ENCODE measurements at places on chromosomes 12 and 14. TPM values are rescaled to one million over a fixed set of nuclear protein-coding genes. Genes with fewer than 3 reads are reported as not detected.

The CPNE8 gene
- 23.9 TPM for total RNA-seq

The PTPRQ gene
- 5.4 TPM for total RNA-seq

The DNAI7 gene
- 0.29 TPM for total RNA-seq

The OLR1 gene
- under 0.01 TPM for total RNA-seq

The AGAP2 gene
- 0.72 TPM for total RNA-seq

The SLC7A8 gene
- total RNA-seq, result 4.3 TPM

The RBM19 gene
- total RNA-seq, result 27.5 TPM

The GAS2L3 gene
- 33.3 TPM for total RNA-seq

The PYM1 gene
- total RNA-seq, result 31.5 TPM

DNA sequence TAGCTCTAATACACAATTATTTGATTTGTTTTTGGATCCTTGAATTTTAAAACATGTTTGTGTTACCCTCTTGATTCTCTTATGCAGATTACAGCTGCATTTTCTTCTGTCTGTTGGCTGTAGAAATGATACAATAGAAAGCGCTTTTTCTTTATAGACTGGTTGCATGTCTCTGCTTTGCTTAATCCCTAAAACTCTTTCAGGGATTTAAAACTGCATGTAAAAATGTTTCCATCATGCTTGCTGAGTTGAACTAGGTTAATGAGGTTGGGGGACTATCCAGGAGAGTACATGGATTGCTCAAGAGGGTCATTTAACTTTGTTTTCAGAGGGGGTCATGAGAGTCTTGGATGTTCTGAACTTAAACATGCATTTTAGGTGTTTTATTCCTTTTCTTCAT, 166.4 kb upstream of the IFNG-AS1 start:
- no peak for DNase-seq

DNA sequence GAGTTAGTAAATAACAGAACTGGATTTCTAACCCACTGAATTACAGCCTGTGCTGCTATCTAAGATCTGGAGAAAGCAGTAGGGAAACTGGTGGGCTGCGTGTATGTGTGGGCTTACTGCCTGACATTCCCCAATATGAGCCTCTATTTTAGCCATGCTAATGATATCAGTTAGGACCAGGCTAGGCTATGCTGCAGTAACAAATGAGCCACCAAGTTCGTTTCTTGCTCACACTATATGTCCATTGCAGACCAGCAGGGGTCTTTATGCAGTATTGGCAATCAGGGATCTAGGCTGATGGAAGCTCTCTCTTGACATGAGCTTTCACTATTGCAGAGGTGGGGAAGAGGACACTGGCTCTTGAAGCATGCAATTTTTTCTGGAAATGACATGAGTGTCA, 40.4 kb downstream of the FOS start:
- no peak for DNase-seq

DNA sequence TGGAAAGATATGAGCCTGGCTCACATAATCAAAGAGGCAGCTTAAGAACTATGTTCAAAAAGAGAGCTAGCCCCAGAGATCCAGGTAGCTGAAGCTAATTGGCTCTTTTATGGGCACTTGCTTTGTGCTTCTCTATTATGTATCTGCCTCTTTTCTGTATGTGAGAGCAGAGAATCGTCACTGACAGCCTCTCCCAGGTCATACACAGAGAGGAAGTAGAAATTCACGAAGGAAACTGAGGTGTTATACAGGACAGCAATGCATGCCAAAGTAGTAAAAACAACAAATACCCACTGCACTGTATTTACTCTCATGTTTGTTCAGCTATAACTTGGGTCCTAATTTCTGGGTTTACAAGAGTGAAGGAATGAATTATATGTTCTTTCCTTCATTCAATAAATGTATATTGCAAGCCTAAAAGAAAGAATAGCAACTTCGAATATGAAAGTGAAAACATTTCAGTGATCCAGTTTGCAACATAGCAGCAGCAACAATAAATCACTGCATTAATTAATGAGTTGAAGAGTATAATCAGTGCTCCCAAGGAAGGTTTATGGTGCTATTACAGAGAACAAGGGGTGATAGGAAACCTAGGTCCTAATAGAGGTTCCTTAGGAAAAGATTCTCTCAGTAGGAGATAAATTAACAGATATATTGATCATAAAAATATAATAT, 47.1 kb upstream of the ATXN7L3B start:
- DNase-seq, result no peak

DNA sequence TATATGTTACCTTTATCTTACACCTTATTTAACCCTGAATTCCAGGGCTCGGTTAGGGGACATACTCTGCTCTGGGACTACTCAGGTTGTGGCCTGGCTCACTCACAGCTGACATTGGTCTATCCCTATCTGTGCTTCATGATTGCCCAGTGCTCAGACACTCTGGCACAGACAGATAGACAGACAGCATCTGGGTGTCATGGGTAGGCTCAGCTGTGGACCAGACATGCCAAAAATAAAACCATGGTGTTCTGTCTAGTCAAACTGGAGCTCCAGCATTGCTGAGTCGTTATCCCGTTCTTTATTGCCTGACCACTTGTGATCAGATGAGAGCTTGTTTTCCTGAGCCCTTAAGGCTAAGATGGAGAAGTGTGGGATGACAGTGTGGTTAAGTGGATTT, 29.0 kb downstream of the FBXW8 start:
- DNase-seq, result no peak

GRCh38 chr12:119642986-119643385, 24.9 kb upstream of the PRKAB1 start:
- no peak for DNase-seq

DNA sequence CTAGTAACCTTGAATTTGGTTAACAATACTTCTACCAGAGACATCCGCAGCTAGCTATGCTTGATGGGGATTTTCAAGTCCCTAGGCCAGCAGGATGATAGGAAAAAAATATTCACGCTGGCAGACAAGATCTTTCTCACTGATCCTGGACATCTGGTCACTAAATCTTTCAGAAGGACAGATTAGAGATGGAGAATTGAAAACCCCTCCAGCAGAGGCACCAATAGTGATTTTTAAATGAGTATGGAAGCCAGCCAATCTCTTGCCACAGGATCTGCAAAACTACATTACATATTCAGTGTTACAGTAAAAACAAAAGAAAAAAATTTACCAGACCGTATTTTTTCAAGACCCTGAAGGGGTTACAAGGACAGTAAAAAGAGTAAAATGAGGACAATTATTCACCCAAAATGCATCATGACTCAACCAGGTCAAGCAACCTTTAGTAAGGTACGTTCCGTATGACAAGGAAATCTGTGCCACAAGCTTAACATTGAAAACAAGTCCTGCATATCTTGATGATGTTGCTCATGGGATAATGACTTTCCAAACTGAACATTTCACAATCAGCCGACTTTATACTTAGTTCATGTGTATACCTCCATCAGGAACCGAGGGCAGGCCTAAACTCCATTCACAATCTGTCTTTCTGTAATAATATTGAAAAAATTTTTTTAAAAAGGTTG, 239.5 kb downstream of the GXYLT1 start:
- no peak for DNase-seq

- DNase-seq, result no peak
Observed at GRCh38 chr12:47896633-47897032, 8.2 kb downstream of the VDR start.

- DNase-seq, result no peak
Observed at GRCh38 chr12:39372929-39373328, 70.0 kb downstream of the KIF21A start.

- DNase-seq, result no peak
Observed at GRCh38 chr12:104708891-104709290, 249.2 kb downstream of the SLC41A2 start.

DNA sequence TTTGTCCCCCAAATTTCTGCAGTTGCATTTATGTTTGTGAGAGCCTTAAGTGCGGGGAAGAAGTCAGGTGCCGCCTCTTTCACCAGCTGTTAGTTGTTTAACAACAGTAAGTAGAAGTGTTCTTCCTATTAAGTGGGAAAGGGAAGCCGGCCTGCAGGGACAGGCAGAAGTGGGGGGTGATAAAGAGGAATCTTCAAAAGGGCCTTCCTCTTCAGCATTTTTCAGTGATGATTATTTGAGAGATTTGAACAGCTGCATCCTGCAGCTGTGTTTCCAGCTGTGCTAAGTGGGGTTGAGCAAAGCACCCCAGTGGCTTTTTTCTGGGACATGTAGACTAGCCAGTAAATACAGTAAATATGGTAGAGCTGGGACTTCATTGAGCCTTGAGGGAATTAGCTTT, 32.1 kb upstream of the SLC38A1 start:
- DNase-seq, result no peak

DNA sequence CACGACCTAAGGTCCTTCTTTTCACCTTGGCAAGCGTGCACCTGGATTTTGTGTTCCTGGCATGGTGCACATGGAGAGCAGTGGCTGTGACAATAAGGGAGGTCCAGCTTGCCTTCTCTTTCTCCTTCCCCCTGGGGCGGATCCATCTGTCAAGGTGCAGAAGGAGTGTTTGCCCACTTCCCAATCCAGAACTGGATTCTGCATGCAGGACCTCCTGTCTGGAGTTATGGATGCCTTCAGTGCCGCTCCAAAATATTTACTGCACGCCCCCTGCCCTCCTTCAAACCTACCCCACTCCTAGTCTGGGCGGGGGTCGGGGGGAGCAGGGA, 192.7 kb downstream of the DPF3 start:
- no peak for DNase-seq

DNA sequence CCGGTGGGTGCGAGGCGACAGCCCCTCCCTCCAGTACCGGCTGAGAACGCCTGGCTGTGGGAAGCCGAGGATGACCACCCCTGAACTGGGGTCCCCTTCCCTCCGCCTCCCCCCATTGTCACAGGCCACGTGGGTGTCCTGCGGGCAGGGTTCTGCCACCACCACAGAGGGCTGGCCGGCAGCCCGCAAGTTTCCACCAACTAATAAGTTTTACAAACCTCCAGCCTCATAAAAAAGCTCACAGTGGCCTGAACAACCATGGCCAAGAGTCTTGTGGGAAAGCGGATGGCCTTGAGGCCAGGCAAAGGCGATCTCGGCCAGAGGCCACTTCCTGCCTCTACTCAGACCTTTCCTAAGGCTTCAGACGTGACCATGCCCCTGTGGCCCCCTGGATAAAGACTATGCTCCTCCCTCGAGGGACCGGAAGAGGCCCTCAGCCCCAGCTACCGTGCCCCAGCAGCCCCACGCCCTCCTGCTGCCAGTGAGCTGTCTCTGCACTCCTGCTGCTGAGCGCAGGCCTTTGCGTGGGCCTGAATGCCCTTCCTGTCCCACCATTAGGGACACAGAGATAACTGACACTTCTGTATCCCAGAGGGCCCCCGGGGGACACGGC, 46.1 kb upstream of the DLK1 start:
- DNase-seq, result peak; percentile 96

DNA sequence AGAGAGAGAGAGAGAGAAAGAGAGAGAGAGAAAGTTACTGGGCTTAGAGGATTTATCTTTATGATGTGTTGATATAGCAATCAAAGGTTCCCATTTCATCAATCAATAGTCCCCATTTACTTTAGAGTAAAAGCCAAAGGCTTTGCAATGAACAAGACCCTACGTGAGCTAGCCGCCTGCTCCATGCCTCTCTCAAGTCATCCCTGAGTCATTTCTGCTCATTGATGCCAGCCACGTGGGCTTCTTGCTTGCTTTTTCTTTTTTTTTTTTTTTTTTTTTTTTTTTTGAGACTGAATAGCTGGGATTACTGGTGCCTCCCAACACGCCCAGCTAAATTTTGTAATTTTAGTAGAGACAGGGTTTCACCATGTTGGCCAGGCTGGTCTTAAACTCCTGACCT, 70.9 kb downstream of the GPR135 start:
- peak; percentile 11 for DNase-seq

GRCh38 chr14:100215330-100215885, 23.5 kb upstream of the YY1 start:
- peak; percentile 14 for DNase-seq

DNA sequence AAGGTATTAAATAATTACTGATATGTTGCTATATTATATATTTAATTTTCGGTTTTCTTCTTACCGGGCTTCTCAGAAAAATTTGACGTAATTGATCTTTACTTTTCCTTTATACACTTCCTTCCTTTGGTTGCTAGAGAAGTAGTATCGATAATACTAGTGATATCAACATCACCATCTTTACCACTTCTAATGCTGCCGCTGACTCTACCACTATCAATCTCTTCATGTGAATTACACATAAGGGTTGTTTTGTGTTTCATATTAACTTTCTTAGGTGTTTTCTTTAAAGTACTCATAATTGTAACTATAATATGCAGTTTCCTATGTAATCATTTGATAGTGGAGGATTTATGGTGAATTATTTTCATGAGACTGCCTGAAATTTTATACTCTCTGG, 30.9 kb upstream of the KLRF1 start:
- DNase-seq, result no peak

GRCh38 chr12:75805905-75806304, 225.7 kb downstream of the PHLDA1 start:
- DNase-seq, result peak; percentile 78

DNA sequence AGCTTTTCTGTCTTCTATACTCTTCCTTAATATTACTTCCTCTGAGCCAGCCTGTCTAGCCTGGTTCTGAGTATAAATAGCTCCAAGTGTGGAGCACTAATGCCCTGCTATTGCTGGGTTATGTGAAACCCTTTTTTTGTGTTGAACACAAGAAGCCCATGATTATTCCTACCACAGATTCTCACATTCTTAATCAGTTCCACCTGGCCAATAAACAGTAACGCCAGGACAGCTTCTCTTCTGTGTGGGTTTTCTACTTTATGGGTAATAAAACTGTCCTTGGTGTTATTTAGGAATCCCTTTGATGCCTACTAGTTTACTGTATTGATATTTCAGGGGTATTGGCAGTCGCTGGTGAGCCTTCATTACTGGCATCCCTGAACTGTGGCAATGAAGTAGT, 48.9 kb upstream of the LRIG3 start:
- DNase-seq, result no peak

All from osteoblast (primary cell).